B cell (primary cell): ENCODE measurements at places on chromosomes 6 and 20. TPM values are rescaled to one million over a fixed set of nuclear protein-coding genes. Genes with fewer than 3 reads are reported as not detected.

DNA sequence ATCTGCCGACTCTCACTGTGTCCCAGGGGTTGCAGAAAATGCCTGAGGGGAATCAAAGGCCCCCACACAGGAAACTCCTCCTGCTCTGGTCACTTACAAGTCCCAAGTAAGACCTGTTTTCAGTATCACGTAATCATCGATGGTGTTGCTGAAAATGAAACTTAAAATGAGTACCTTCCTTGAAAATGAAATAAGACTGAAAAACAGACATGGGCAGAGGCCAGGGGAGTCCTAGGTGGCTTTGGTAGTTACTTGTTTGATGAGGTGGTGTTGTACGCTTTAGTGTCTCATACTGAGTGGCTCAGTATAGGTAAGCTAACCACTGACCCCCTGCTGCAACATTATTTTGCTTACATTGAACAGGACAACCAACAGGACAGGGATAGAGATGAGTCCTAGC is 43.0 kb upstream of the SYNCRIP start:
- no peaks in the 10 kb centered on the region for H3K4me1 ChIP-seq
- no peak overlapping the region for H3K27ac ChIP-seq
- no peaks in the 10 kb centered on the region for H3K36me3 ChIP-seq
- DNase-seq: no peak
- no peak overlapping the region for H3K4me3 ChIP-seq
- peaks cover 2% of the 10 kb centered on the region for H3K27me3 ChIP-seq

DNA sequence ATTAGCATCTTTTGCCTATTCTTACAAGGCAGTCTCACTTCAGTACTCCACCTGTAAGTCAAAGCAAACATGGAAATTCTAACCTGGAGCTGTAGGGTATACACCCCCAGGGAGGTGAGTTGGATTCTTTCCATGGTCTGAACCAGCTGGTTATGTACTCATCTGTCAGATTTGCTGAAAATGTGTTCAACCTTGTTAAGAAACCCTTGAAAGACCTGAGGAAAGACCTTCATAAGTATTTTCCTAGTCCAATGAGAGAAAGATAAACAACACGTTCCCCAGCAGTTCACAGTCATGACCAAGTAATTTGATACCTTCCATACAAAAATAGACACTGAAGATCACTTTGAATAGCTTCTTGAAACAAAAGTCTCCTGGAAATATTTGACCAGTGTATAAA is 42.5 kb downstream of the ID4 start:
- no peaks in the 10 kb centered on the region for H3K36me3 ChIP-seq
- no peaks in the 10 kb centered on the region for H3K4me1 ChIP-seq
- no peak overlapping the region for H3K27ac ChIP-seq
- no peak overlapping the region for H3K4me3 ChIP-seq

GRCh38 chr6:73030257-73030656 is 195.0 kb downstream of the KHDC1L start:
- no peak overlapping the region for H3K4me3 ChIP-seq
- no peaks in the 10 kb centered on the region for H3K27me3 ChIP-seq
- no peaks in the 10 kb centered on the region for H3K4me1 ChIP-seq
- no peak overlapping the region for H3K27ac ChIP-seq
- no peak for DNase-seq
- peaks cover 2% of the 10 kb centered on the region for H3K36me3 ChIP-seq

DNA sequence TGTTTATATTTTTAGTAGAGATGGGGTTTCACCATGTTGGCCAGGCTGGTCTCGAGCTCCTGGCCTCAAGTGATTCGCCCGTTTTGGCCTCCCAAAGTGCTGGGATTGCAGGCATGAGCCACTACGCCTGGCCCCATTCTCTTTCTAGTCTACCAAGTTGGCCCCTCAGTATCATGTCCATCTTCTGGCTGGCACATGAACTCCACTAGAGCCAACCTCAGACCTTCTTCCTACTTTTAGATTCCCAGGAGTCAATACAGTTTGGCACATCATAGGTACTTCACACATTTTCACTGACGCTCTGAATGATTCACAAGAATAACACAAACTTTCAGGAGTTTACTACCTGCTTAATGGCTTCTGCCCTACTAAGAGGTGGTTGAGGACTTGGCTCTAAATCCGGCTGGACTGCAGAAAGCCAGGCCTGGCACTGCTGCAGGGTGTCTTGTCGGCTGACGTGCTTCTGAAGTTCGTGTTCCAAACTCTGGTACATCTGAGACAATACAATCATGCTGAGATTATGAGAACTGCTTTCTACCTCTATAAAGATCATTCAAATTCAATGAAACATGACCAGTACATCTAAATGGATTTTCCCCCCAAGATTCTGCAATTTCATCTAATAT is 293.3 kb downstream of the SYNE1 start:
- no peak for DNase-seq
- no peak overlapping the region for H3K27ac ChIP-seq
- H3K4me3 ChIP-seq: no peak overlapping the region
- no peaks in the 10 kb centered on the region for H3K27me3 ChIP-seq
- H3K4me1 ChIP-seq: no peaks in the 10 kb centered on the region
- no peaks in the 10 kb centered on the region for H3K36me3 ChIP-seq

GRCh38 chr6:17585766-17586490 is 14.2 kb upstream of the FAM8A1 start:
- H3K27ac ChIP-seq: no peak overlapping the region
- no peaks in the 10 kb centered on the region for H3K4me1 ChIP-seq
- no peaks in the 10 kb centered on the region for H3K36me3 ChIP-seq

GRCh38 chr6:83708970-83709747 is at the start of gene SNAP91:
TSS of gene SNAP91 (minus strand) at chr6:83709101. CDS start at chr6:83707927, 1,174 bp downstream.
- H3K36me3 ChIP-seq: no peaks in the 10 kb centered on the region
- no peak within 1 kb of the TSS for H3K4me3 ChIP-seq
- H3K4me1 ChIP-seq: peaks cover 8% of the 10 kb centered on the region
- no peak for DNase-seq

GNRH2 gene
- 2.5 and 2.7 TPM in 2 replicates for total RNA-seq
